ENCODE measurements at places on chromosomes 13 and 19.
A peak's percentile ranks its signal among the peaks of the same experiment; 100 is the strongest.

- DNase-seq: peak; percentile 82
Measured at GRCh38 chr19:18932216-18932841, 8.7 kb downstream of the HOMER3 start.

DNA sequence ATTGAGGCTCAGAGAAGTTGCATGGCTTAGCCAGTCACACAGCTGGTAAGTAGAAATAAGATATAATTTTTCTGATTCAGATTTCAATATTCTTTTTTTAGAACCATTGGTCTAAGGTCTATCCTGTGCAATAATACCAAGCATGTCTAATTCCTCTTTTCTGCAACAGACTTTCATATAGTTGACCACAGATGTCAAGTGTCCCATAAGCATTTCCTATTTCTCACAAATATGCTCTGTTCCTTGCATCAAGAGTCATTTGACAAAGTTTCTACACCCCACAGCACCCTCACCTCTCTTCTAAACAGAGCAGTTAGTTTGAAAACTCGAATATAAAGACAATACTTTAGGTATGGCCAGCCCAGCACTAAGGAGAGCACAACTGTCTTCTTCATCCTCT lies 26.8 kb upstream of the SACS start:
- no peak for DNase-seq

DNA sequence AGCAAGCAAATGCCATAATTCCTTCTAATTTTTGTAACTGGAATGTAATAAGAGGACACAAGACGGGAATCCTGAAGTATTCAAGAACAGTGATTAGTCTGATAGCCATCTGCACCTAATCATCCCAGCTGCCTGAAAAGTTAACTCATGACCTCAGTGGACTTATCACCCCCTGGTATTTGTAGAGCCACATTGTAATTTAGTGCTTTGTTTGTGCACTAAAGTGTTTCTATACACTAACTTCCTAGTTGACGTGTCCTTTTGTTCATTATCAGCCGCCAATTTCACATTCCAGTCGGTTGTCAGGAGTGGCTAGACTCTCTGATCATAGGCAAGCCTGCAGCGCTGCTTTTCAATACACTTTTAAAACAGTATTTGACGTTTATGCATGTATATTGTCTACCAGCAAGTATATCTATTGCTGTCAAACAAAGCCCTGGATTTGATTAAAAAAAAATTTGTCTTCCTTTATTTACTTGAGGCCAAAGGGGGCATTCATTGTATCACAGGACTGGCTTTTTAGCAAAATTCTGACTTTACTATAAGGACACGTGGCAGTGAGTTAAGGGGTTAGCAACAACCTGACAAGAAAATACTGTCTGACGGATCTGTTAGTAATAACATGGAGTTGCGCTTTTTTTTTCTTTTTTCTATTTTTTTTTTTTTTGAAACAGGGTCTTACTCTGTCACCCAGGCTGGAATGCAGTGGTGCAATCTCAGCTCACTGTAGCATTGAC lies 10.4 kb upstream of the SOX21 start:
- DNase-seq: no peak

DNA sequence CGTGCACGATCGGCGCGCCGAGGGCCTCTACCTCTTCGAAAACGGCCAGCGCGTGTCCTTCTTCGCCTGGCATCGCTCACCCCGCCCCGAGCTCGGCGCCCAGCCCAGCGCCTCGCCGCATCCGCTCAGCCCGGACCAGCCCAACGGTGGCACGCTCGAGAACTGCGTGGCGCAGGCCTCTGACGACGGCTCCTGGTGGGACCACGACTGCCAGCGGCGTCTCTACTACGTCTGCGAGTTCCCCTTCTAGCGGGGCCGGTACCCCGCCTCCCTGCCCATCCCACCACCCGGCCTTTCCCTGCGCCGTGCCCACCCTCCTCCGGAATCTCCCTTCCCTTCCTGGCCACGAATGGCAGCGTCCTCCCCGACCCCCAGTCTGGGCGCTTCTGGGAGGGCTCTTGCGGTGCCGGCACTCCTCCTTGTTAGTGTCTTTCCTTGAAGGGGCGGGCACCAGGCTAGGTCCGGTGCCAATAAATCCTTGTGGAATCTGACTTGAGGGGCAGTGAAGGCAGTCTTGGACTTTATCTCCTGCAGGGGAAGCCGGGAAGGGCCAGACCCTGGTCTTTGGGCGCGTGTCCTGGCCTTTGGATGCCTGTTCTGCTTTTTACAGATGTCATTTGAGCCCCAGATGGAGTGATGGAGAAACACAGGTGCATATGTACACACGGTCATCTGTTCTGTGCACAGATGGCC lies 2.2 kb downstream of the CLEC11A start:
- DNase-seq: no peak

- DNase-seq: no peak
Measured at GRCh38 chr13:62551588-62551987, 1135.9 kb upstream of the PCDH20 start.

GRCh38 chr13:19960653-19960976 lies 2.1 kb downstream of the ZMYM2 start:
- no peak for DNase-seq

- DNase-seq: no peak
Measured at GRCh38 chr13:75445717-75446499, 36.1 kb downstream of the TBC1D4 start.

- DNase-seq: no peak
Measured at GRCh38 chr19:17965370-17966128, 1.4 kb upstream of the KCNN1 start.

Measured in stimulated activated CD4-positive, alpha-beta T cell treated with anti-CD3 and anti-CD28 coated beads, TNF-alpha, amount 100 ng/mL, for 1 hour (primary cell).